ENCODE measurements at places on chromosomes 2 and 18.

DNA sequence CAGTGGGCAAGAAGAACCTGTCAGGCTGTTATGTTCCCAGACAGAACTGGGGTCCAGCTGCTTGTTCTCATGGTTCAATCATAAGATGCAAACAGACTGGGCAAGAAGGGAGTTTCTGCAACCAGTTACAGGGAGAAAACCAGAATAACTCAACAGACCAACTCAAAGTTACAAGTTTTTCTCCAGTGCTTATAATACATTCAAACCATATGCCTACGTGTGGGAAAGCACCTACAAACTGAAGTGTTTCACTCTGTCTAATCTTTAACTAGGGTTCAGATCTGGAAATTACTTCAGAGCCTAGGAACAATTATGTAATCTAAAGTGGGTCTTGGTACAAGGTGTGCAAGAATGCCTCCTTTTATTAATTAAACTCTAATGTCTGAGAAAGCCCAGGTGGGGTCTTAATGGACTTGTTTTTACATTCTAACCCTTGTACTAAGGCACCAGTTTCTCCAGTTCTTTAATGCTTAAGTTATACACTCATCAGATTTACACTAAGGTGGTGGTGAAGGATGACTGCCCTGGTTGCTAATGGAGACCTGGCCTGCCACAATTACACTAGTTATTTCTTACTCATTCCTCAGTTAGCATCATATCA is 951.9 kb downstream of the TSN start:
- no peak for DNase-seq

- DNase-seq = no peak
Measured at GRCh38 chr2:45415534-45416123, 195.4 kb downstream of the SRBD1 start.

DNA sequence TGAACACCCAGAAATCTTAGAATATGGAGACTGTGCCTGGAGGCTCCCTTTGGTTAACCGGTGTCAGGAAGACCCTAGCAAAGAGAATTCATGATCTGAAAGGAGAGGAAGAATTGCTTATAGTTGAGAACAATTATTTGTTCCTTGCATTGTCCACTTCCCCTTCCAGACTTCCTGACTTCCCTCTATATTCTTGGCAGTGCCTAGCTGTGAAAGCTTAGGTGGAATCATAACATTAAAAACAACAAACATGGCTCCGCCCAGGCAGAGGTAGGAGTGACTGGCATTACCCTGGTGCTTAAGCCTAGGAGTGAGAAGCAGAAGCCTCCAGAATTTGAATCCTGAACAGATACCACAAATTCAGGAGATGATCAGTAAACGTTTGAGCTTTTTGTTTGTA is 1.9 kb downstream of the TTL start:
- no peak for DNase-seq

DNA sequence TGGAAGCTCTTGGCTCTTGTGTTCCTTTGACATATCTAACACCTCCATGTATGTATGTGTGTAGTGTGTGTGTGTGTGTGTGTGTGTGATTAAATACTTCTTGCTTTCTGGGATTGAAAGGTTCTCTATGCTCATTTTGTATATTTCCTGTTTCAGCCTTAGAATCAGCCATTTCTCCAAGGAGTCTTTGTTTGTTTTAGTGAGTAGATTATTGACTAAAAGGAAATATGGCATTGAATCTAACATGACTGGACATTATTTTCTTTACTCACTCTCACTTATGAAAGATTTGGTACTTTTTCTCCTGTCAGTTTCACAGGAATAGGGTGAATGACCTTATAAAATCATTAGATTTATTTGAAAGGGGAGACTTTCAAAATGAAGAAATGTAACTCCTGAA is 413.8 kb upstream of the SLC14A2 start:
- no peak for DNase-seq

DNA sequence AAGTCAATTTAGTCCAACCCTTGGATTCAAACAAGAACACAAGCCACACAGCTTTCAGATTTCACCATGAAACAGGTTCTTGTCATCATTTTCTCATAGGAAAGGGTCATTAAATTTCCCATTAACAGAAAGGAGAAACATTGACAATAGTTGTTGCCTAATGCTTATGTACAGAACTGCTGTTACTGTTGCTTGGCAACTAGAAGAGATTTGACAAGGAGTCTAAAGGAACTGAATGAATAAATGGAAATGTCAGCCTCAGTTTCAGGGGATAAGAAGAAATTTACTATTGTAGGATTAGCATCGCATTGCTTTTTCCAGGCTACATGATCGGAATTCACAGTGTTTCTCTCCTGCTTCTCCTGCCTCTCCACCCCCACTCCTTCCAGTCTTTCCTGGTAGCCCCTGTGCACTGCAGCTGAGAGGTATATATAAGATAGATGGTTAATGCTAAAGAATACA is 90.3 kb downstream of the SPATS2L start:
- no peak for DNase-seq

- DNase-seq = no peak
Measured at GRCh38 chr2:120917886-120918285, 182.2 kb downstream of the GLI2 start.

- no peak for DNase-seq
Measured at GRCh38 chr2:232363784-232364615, 14.6 kb upstream of the ALPP start.

GRCh38 chr18:31533236-31533635 is 35.3 kb downstream of the DSG2 start:
- DNase-seq = no peak

- DNase-seq = no peak
Measured at GRCh38 chr18:45589356-45590035, 25.8 kb upstream of the SLC14A2 start.

DNA sequence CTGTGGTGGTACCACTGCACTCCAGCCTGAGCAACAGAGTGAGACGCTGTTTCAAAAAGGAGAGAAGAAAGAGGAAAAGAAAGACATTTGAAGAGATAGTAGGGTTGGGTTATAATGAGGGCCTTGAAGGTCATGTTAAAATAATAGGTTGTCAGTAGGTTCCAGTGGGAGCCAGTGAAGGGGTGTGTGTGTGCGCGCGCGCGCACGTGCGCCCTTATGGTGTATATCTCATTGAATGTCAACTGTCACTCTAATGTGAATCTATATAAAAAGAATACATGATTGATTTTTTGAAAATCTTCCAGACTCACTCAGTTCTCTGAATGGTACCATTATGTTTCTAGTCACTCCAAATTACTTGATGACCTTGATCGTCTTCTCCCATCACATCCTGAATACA is 9.1 kb downstream of the ZCCHC2 start:
- no peak for DNase-seq

DNA sequence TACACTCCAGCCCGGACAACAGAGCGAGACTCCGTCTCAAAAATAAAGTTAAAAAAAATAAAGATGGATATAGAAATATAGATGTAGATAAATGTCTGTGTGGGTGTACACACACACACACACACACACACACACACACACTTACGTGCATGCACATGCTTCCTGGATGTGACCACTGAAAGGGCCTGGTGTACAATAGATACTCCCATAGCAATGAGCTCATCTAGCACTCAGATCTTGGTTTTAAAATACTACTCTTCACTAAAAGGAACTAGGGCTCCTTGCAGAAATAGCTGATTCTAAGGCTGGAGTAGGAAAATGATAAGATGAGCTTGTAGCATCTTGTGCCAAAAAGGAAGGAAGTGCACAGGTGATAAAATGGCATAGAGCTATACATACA is 39.1 kb downstream of the ROCK2 start:
- DNase-seq = no peak

DNA sequence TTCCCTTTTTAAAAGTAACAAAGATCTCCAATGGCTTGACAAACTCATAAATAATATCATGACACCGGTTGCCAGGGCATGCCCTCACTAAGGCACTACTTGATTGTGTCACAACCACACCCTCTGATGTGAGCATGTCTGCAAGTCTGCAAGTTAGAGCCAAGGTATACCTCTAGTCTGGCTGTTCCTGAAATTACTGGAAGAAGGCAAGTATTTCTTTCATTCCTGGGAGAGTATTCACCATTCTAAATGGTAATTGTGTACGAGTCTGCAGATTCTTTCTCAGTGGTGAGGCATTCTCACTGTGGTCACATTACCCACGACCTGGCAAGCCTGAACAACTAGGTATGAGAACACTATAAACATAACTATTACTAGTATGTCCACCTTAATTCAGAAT is 25.7 kb upstream of the RNU4ATAC start:
- no peak for DNase-seq

DNA sequence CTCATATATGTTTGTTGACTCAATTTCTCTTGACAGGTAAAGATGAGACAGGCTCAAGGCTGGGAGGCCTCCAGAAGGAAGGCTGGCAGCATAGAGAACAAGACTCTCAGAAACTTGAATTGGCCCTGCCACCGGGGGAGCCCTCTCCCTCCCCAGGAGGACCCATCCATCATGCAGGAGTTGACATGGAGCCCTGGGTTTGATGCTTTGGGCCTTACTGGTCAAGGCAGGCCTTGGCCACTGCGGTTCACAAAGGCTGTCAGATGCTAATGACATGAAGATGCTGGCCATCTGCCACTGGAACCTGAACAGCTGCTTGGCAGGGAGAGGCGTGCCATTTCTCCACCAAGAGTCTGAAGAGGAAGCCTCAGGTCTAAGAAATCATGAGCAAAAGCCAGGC is 193.6 kb downstream of the MTCL1 start:
- DNase-seq = no peak

DNA sequence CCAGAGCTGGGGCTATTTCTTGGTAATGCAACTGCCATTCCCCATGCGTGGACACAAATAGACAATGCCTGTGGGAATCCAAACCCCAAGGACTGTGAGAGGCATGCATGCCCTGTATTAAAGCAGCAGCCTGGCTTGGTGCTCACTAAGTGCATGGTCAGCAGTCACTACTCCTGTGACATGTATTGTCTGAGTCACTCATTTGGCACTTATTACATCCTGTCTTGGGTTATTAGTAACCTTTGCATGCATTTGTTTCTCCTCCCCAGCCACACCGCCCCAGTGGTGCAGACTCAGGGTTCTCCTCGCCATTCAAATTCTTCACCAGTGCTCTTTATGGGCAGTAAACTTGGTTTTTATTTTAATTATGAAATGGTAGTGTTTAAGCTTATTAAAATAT is 30.2 kb downstream of the PRKCE start:
- DNase-seq = no peak

DNA sequence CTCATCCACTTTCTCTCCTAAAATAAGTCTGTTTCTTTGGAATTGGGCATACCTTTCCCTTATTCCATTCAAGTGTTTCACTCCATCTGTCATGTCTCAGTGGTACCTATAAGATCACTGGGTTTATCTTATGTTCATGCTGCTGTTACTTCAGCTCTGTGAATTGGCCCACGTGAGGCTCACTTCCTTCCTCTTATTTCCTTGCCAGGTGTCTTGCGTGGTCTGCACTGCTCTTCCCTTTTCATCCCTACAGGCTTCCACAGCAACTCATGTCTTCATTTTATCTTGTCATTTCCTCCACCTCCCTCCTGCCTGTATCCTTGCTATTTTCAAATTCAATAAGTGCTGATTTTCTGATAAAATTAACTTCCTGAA is 159.1 kb upstream of the ALPP start:
- DNase-seq = no peak

GRCh38 chr2:119255760-119256581 is 32.3 kb downstream of the STEAP3 start:
- DNase-seq = no peak

DNA sequence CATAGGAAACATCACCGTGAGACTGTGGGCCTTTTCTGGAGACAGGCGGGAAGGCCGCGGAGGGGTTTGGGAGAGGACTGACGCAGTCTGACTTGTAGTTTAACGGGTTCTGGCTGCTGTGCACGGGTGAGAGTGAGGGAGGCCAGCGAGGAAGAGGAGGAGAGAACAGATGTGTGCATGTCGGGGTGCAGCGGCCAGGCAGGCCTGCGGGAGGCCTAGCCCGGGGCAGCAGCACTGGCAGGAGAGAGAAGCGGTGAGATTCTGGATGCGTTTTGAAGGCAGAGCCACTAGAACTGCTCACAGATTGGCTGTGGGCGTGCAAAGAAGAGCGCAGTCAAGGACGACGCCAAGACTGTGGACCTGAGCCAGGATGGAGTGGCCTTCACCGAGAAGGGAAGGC is 53.9 kb downstream of the PTGR3 start:
- DNase-seq = no peak

GRCh38 chr2:37156071-37156856 is 516 bp downstream of the EIF2AK2 start:
- no peak for DNase-seq

DNA sequence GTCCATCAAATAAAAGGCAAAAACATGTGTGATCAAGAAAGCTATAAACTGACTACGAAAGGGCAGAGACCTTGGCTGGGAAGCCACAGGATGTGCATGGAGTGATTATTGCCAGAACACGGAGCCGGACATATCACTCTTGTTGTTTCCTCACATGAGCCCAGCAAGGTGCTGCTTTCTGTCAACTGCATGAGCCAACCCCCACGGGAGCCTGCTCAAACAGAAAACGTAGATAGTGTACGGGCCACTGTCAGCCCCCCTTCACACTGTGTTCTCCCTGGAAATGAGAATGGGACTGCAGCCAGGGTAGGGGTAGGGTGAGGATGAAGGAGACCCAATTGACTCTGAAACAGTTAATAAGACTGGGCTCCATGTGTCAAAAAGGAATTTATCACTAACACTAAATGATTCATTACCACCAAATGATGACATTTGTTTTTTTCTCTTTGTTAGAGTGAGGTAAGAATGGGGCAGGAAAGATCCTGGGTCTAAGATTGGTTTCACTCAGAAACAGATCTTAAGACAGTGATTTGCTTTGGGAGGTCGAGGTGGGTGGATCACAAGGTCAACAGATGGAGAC is 235.8 kb downstream of the MREG start:
- DNase-seq = no peak

DNA sequence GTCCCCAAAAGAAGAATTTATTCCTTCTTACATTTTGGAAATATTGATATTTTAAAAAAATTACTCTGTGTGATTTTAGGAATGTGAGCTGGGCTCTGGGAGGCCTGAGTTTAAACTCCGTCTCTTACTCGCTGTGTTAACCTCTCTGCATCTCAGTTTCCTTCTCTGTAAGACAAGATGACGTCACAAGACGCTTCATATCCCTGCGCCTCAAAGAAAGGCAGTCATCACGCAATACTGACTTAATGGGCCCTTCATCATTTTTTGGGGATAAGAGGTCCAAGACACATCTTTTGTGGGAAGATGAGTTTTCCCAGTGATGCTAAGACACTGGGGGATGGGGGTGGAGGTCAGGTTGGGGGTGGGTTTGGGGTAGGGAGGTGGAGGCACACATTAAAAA is 320.4 kb downstream of the AFF3 start:
- no peak for DNase-seq
